ENCODE measurements at places on chromosomes 13 and 19. TPM values are rescaled to one million over a fixed set of nuclear protein-coding genes. Genes with fewer than 3 reads are reported as not detected.

- peak; percentile 87 for DNase-seq
These were observed 91.0 kb downstream of the DACH1 start for GRCh38 chr13:71775966-71776365.

GRCh38 chr19:40797963-40798682 lies 868 bp upstream of the EGLN2 start:
- peak; percentile 34 for DNase-seq

- no peak for DNase-seq
These were observed 77.2 kb upstream of the OBI1 start for GRCh38 chr13:78736142-78736541.

DNA sequence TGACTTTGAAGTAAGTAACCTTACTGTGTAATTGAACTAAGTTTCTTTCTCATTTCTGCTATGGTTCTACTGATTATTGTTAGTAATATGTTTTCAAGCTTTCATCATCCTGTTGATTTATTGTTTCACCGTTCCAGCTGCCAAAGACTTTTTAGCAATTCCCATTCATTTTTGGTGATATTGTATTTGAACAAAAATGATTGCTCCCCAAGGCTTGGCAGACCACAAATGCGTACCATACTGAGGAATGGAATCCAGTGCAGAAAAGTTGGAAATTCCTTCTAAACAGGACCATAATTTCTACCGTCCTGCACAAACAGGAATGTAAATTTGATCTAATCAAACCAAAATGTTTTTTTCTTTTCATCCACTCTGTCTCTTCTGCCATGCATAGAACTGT lies 10.7 kb downstream of the EPSTI1 start:
- no peak for DNase-seq

PSG7 gene
- total RNA-seq, result not detected

DNA sequence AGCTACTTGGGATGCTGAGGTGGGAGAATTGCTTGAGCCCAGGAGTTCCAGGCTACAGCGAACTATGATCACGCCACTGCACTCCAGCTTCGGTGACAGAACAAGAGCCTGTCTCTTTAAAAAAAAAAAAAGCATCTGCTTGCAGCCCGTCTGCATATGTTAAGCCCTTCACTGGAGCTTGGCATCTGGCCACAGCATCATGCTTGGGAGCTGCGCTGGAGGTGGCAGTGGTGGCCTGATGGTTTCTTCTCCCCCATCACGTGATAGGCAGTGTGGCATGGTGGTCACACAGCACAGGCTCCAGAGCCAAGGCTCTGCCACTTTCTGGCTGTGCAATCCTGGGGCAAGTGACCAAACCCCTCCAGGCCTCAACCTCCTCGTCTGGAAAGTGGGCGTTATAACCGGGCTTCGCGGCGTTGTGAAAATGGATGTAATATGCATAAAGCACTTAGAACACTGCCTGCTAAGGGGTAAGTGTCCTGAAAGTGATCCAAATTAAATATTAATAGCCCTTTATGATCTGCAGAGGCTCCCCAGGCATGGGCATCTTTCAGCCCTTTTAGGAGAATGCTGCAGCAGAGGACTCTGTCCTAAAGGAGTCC lies 24.4 kb downstream of the MARK4 start:
- DNase-seq, result peak; percentile 87

CBY2 gene
- total RNA-seq, result not detected

DNA sequence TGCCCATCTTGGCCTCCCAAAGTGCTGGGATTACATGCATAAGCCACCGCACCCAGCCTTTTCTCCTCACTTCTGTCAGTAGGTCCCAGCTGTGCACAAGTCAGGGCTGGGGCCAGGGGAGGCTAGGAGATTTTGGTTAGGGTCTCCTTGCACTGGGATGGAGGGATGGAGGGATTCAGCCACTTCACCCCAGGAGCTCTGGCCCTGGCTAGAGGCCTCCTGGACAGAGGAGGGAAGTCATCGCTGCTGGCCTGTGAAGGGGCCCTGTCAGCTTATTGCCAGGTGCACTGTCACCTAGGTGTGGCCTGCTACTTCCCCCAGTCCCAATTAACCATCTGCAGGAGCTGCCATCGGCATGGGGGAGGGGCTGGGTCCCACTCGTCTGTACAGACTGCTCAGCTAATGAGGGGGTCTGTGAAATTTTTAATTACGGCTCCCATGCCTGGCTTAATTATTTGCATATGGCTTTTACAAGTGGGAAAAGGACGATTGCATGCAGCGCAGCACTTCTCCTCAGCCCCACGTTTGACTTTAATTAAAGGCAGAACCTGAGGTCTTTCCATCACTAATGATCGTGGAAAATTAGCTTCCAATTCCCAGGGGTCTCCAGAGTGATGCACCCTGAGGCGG lies 52.4 kb downstream of the CHST8 start:
- DNase-seq, result no peak

DNA sequence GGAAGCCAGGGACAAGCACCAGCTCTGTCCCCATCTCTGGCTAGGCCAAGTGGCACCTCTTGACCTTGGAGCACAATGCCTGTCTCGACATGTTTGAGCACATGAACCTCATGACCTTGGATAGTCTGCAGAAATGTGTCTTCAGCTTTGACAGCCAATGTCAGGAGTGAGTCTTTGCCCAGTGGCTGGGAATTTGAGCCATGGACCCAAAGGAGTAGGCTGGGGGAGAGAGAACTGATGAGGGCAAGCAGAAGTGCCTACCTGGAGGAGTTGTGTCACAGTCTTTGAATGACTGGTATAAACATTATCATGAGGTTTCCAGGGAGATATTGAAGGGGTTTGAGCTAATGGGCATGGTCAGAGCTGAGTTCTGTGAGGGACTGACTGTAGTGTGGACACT lies 6.7 kb upstream of the CYP4F12 start:
- no peak for DNase-seq

DNA sequence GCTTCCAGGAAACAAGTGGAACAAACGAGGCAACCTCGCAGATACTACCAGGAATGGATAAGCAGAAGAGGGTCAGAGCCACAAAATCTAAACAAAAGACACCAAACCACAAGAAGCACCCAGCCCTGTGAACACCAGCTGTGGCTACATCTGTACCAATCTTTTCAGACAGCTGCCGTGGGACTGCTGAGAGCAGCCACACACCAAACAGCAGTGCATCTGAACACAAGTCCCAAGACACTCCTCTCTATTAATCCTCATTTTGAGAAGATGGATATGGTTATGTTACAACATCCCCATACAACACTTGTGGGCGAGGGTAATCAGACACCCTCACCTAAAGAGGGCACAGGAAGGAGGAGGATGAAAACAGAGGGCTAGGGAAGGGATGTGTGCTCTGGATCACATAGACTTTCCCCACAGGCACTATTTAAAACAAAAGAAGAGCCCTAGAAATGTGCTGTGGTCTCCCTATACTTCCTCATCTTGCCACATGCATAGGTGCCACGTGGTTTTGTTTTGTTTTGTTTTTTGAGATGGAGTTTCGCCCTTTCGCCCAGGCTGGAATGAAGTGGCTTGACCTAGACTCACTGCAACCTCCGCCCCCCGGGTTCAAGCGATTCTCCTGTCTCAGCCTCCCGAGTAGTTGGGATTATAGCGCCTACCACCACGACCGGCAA lies 41.6 kb upstream of the ZNF14 start:
- DNase-seq, result no peak
